Lung microvascular endothelial cell (primary cell): ENCODE measurements at places on chromosomes 4 and X.

DNA sequence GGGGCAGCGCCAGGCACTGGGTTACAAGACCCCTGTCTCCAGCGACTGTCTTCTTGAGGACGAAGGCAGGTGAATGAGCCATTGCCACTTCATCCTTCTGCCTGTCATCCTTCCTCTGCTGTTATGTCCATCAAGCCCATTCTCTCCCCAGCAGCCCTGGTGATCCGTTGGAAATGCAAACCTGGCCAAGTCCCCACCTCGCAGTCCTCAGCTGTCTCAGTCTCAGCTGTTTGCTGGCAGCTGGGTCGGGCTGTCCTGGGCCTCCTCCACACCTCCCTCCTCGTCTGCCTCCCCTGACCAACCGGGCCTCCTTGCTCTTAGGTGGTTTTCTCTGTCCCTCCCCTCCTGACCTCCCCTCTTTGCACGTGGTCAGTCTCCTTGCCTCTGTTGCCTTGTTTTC lies 38.0 kb downstream of the PTTG2 start:
- no peak for DNase-seq

- peak; percentile 29 for DNase-seq
These were observed 36.4 kb upstream of the GPR174 start for GRCh38 chrX:79107891-79108718.

DNA sequence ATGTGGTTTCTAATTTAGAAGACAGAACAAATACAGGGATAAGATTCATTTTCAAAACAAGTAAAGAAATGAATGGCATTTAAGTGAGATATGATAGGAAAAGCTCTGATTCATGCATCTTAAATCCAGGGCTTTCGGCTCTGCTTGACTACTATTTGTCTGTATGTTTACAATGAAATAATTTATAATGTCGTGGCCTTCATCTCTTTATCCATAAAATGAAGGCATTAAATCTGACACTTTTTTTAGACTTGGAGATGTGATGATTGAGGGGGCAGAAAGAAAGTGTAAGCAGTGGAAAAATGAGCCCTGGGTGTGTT lies 115.7 kb upstream of the KIT start:
- DNase-seq, result no peak

- DNase-seq, result peak; percentile 34
These were observed 46.5 kb downstream of the CWH43 start for GRCh38 chr4:49032440-49033161.

DNA sequence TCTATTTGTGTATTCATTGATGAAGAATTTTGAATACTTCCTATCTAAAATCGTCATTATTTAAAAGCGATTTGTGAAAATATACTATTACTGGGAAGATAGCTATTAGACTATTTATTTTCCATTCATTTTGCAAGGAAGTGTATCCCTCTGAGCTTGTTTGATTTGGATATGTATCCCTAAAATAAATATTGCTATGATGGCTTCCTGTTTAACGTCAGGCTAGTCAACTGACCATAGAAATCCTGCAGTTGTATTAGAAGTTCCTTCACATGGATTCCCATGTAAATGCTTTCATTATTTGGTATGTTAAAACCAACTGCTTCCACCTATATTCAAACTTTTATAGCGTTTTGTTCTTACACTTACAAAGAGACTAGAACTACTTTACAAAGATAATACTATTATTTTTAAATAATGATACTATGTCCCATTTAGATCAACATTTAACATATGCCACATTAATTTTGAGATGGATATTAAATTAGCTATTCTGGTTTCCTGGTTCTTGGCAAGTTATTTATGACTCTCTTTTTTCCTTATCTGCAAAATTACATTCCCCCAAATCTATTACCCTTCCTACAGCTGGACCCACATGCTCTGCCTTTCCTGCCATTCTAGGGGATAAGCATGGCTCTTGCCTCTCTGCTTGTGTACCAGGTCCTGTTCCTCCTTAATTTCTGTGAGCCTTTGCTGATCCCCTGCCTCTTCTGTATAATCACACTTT lies 26.7 kb upstream of the PDE5A start:
- DNase-seq, result no peak
